ENCODE measurements at places on chromosomes 11 and 22. TPM values are rescaled to one million over a fixed set of nuclear protein-coding genes. Genes with fewer than 3 reads are reported as not detected.

Gene KRTAP5-11
- not detected for total RNA-seq

Gene NLRP14
- 0.24 TPM for total RNA-seq

- no peak for DNase-seq
Observed at GRCh38 chr11:70065318-70066135, 12.6 kb upstream of the ANO1 start.

GRCh38 chr11:61532134-61533038 is 23.8 kb downstream of the LRRC10B start:
- DNase-seq = peak; percentile 77

- no peak for DNase-seq
Observed at GRCh38 chr11:68269414-68270081, 2.2 kb downstream of the C11orf24 start.

Gene SLC22A9
- not detected for total RNA-seq

DNA sequence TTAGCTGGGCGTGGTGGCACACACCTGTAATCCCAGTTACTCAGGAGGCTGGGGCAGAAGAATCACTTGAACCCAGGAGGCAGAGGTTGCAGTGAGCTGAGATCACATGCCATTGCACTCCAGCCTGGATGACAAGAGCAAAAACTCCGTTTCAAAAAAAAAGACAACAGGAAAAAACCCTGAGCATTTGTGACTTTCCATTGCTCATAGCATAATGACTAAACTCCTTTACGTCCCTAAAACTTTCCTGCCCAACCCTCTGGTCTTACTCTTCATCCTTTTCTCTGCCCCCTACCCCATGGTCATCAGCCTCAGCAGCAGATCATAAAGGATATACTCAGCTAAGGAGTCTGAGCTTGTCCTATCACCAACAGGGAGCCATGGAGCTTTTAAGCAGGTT is 6.8 kb upstream of the LDLRAD3 start:
- DNase-seq = no peak

- no peak for DNase-seq
Observed at GRCh38 chr11:64747961-64748665, 4.2 kb upstream of the RASGRP2 start.

Gene NTM
- 7.7 TPM for total RNA-seq
